ENCODE measurements at places on chromosomes 2 and 18. TPM values are rescaled to one million over a fixed set of nuclear protein-coding genes. Genes with fewer than 3 reads are reported as not detected.

GRCh38 chr2:88160517-88160916 is 9.6 kb upstream of the THNSL2 start:
- H3K36me3 ChIP-seq: no peaks in the 10 kb centered on the region
- no peaks in the 10 kb centered on the region for H3K4me1 ChIP-seq
- H3K27ac ChIP-seq: no peak overlapping the region
- H3K27me3 ChIP-seq: peaks cover 5% of the 10 kb centered on the region
- H3K4me3 ChIP-seq: no peak overlapping the region

Gene SERPINB13
- total RNA-seq: not detected

Gene EFHD1
- 7.6 TPM for total RNA-seq

DNA sequence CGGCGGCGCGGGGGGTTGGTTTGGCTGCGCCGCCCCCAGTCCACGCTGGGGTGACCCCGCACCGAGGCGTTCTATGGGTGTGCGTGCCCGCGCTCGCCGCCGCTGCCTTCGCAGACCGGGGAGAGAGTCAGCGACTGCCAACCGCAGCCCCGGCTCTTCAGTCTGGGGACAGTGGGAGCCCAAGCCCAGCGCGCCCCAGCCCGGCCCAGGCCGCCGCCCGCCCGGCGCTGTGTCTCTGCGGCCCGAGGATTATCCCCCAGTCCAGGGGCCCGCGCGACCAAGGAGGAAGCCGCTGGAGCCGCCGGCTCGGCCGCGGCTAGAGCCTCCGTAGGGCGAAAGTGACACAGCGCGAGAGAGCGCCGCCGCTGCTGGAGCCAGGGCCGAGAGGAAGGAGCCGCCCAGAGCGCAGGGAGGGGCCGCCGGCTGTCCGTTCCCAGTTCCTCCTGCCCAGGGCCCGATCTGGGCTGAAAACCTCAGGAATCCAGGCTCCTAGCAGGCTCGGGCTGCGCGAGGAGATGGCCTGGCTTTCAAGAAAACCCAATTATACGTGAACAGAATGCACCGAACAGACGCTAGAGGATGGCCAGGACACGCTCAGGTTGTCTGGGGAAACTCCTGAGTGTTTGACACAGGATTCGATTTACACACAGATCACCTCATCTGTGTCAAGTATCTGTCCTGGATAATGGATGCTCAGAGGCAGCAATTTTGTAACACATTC is 2.4 kb downstream of the CTIF start:
- no peak overlapping the region for H3K27ac ChIP-seq
- H3K4me3 ChIP-seq: peak overlapping the region; percentile 27
- H3K27me3 ChIP-seq: peaks cover 29% of the 10 kb centered on the region
- DNase-seq: peak; percentile 48
- peaks cover 13% of the 10 kb centered on the region for H3K4me1 ChIP-seq

Gene SERPINB4
- total RNA-seq: not detected

DNA sequence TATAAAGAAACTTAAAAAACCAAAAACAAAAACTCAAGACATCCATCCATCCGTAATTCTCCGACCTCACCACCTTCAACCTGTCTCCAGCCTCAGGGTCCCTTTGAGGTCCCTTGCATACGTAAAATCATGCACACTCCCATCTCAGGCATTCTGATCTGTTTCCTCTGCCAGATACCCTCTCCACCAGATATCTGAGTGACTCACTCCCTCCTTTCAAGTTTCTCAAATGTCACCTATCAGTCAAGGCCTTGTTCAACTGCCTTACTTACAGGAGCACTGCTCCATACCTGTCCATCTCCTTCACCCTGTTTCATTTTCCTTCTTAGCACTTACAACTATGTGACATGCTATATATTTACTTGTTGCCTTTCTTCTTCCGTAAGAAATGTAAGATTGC is 369.3 kb downstream of the NBAS start:
- peaks cover 5% of the 10 kb centered on the region for H3K36me3 ChIP-seq
- H3K4me3 ChIP-seq: no peak overlapping the region
- no peaks in the 10 kb centered on the region for H3K27me3 ChIP-seq
- no peak overlapping the region for H3K27ac ChIP-seq
- no peaks in the 10 kb centered on the region for H3K4me1 ChIP-seq

Gene SCN3A
- not detected for total RNA-seq

DNA sequence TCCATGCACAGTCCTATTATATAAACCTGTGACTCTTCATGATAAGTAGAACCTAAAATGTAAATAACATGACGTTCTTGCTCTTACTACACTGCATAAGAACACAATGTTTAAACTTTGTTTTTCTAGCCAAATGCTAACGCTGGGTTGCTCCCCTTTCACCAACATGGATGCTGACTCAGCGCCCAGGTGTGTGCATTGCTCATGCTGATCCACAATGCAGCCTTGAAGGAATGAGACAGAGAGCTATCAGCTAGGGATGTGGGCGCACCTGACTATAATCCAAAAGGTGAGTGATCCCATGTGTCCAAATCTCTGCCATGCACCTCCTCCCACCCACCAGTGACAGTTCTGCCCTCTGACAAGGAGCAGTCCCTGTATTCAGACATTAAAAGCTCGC is 235.0 kb downstream of the IRS1 start:
- H3K4me1 ChIP-seq: no peaks in the 10 kb centered on the region
- no peak overlapping the region for H3K27ac ChIP-seq
- DNase-seq: no peak

Gene FRZB
- not detected for total RNA-seq

GRCh38 chr2:83565181-83565580 is 893.9 kb downstream of the SUCLG1 start:
- H3K27me3 ChIP-seq: no peaks in the 10 kb centered on the region
- no peak for DNase-seq
- H3K4me1 ChIP-seq: no peaks in the 10 kb centered on the region
- H3K4me3 ChIP-seq: no peak overlapping the region
- no peaks in the 10 kb centered on the region for H3K36me3 ChIP-seq

DNA sequence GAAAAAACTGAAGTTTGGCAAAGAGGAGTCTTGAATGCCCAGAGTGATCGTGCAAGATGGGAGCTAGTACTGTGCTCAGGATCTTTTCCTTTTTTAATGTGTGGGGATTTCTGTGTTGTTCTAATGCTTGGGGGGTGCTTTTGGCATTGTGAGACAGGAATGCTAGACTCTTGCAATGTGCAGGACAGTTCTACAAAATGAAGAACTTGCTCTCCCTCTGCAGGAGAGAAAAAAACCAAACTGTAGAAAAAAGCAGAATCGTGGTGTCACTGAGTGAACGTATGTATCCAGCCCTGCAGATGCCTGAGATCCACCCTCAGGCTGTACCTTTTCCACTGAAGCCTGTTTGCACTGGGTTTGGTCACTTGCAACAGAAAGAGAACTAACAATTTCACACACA is 12.1 kb upstream of the TTC39C start:
- H3K36me3 ChIP-seq: peaks cover 3% of the 10 kb centered on the region
- peaks cover 34% of the 10 kb centered on the region for H3K4me1 ChIP-seq
- H3K4me3 ChIP-seq: no peak overlapping the region
- no peak overlapping the region for H3K27ac ChIP-seq
- no peaks in the 10 kb centered on the region for H3K27me3 ChIP-seq

GRCh38 chr2:239816576-239817467 is 208.3 kb downstream of the NDUFA10 start:
- H3K4me3 ChIP-seq: no peak overlapping the region
- DNase-seq: no peak
- no peak overlapping the region for H3K27ac ChIP-seq
- no peaks in the 10 kb centered on the region for H3K36me3 ChIP-seq
- no peaks in the 10 kb centered on the region for H3K4me1 ChIP-seq
- H3K27me3 ChIP-seq: peaks cover 2% of the 10 kb centered on the region

Gene SLC4A5
- 3.6 TPM for total RNA-seq

Gene CIB4
- not detected for total RNA-seq

Gene CRIM1
- total RNA-seq: 3.5 TPM

GRCh38 chr2:135635212-135635835 is 104.0 kb downstream of the R3HDM1 start:
- no peak overlapping the region for H3K27ac ChIP-seq
- peaks cover 23% of the 10 kb centered on the region for H3K36me3 ChIP-seq
- peaks cover 2% of the 10 kb centered on the region for H3K4me1 ChIP-seq
- H3K4me3 ChIP-seq: no peak overlapping the region

DNA sequence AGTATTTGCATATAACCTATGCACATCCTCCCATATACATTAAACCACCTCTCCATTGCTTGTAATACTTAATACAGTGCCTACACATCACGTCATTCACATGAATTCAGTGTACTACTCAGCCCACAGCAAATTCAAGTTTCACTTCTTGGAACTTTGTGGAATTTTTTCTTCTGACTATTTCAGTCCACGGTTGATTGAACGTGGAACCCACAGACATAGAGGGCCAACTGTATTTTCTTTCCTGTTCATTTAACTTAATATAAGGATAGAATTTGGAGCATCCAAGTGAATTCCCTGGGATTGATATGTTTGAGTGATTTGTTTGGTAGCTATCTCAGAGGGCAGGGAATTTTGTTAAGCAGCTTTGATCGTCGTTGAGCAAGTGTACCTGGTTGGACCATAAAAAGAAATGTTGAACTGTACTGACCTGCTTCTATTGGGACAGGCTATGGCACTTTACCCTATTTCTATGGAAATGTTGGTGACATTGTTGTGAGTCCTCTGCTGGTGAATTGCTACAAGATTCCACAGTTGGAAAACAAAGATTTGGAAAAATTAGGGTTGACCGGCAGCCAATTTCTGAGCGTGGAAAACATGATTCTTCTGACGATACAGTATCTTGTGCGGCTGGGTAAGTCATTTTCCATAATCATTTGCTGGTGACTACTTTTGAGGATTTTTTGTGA is 156.6 kb downstream of the ESCO1 start:
- no peak for DNase-seq
- no peak overlapping the region for H3K27ac ChIP-seq
- no peaks in the 10 kb centered on the region for H3K4me1 ChIP-seq
- H3K36me3 ChIP-seq: no peaks in the 10 kb centered on the region

- peaks cover 66% of the 10 kb centered on the region for H3K4me1 ChIP-seq
- peak overlapping the region; percentile 86 for H3K4me3 ChIP-seq
- H3K27ac ChIP-seq: peak overlapping the region; percentile 87
- DNase-seq: no peak
- peaks cover 49% of the 10 kb centered on the region for H3K36me3 ChIP-seq
These were observed 818 bp upstream of the SLC20A1 start for GRCh38 chr2:112644933-112645309.

DNA sequence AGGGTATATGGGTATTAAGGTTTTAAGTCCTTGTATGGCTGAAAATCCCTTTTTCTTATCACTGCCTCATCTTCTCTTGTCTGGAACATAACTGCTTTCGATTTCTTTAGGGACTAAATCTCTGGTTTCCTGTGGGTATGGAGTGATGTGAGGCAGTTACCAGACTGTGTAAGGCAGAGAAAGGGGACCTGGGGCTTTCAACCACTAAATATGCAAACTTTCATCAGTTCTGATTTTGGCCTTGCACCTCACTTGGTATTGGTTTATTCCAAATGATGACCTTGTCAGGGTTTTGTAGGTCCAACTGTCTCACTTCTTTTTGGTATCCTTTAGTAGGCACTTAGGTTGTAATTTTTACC is 9.3 kb downstream of the MAP4K4 start:
- H3K4me1 ChIP-seq: peaks cover 61% of the 10 kb centered on the region
- H3K4me3 ChIP-seq: peak overlapping the region; percentile 68
- peaks cover 30% of the 10 kb centered on the region for H3K36me3 ChIP-seq
- H3K27ac ChIP-seq: peak overlapping the region; percentile 72

Gene C2orf78
- not detected for total RNA-seq

GRCh38 chr18:49669403-49669802 is 107.5 kb downstream of the LIPG start:
- H3K36me3 ChIP-seq: no peaks in the 10 kb centered on the region
- no peak overlapping the region for H3K4me3 ChIP-seq
- H3K4me1 ChIP-seq: no peaks in the 10 kb centered on the region
- DNase-seq: no peak
- H3K27me3 ChIP-seq: peaks cover 37% of the 10 kb centered on the region

DNA sequence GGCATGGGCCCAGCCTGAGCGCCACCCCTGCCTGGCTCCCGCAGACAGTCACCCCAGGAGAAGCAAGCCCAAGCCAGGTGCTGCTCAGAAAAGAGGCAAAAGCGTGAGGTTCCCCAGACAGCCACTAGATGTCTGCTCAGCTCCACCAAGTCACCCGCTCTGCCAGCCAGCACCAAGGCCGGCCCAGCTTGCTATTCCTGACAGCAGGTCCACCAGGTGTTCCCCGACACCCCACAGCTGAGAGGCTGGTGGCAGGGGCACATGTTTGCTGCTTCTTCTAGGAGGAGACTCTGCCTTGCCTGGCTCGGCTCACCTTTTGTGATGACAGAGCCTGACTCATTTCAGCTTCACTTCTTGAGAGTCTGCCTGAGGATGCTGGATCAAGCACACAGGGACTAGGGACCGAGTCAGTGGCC is 206.7 kb downstream of the MGAT5 start:
- H3K27ac ChIP-seq: no peak overlapping the region
- H3K4me3 ChIP-seq: no peak overlapping the region
- no peaks in the 10 kb centered on the region for H3K36me3 ChIP-seq
- no peaks in the 10 kb centered on the region for H3K4me1 ChIP-seq

DNA sequence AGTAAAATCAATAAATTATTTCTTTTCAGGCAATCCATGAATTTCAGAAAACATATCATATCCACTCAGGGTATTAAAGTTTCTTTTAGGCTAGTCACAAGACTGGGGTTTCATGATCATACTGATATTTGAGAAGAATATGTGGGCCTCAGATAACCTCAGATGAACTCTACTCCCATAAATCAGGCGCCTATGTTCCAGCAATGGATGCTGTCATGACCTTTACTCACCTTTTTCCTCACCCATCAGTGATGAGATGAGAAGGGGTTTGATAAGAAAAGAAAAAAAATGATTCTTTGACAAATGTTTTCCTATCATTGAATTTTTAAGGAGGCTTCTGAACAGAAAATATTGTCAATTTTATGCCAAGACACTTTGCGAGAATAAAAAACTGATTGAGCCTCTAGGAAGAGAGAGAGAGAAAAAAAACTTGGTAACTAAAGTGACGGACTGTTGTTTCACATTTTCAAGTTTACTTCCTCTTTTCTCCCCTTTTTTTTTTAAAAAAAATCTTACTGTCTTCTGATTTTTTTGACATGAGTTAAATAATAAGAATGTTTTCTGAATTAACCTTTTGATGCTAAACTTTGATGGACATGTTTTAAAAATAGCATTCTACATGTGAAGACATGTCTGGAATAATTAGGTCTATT is 309.1 kb upstream of the MAP2 start:
- H3K4me1 ChIP-seq: no peaks in the 10 kb centered on the region
- no peak overlapping the region for H3K27ac ChIP-seq
- no peaks in the 10 kb centered on the region for H3K27me3 ChIP-seq
- no peak overlapping the region for H3K4me3 ChIP-seq

DNA sequence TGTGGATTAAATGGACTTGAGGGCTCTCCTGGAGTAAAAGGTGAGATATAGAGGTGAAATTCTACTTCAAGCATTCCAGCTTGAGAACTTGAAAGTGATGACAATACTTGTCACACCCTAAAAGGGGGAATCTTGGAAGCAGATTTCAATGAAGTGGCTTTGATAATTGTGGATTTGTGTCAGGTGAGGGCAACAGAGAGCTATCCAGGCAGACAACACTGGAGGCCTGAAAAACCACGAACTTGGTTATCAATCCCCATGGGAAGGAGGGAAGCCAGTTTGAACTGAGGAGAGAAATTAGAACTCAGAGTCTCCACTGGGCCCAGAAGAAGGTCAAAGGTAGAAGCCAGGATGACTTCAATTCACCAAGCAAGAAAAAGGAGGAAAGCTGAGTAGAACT is 263.9 kb downstream of the FIGN start:
- H3K27me3 ChIP-seq: no peaks in the 10 kb centered on the region
- no peak overlapping the region for H3K4me3 ChIP-seq
- DNase-seq: no peak
- no peak overlapping the region for H3K27ac ChIP-seq
- H3K36me3 ChIP-seq: no peaks in the 10 kb centered on the region

Data from activated naive CD8-positive, alpha-beta T cell treated with anti-CD3 and anti-CD28 coated beads, Interleukin-2, amount 10 ng/mL, durations not matched to agents 7 days and 5 days (primary cell).